ENCODE measurements at places on chromosomes 1 and 21. TPM values are rescaled to one million over a fixed set of nuclear protein-coding genes. Genes with fewer than 3 reads are reported as not detected.

- peak; percentile 55 for DNase-seq
These were observed 7.2 kb downstream of the DPYD start for GRCh38 chr1:97913506-97914139.

DNA sequence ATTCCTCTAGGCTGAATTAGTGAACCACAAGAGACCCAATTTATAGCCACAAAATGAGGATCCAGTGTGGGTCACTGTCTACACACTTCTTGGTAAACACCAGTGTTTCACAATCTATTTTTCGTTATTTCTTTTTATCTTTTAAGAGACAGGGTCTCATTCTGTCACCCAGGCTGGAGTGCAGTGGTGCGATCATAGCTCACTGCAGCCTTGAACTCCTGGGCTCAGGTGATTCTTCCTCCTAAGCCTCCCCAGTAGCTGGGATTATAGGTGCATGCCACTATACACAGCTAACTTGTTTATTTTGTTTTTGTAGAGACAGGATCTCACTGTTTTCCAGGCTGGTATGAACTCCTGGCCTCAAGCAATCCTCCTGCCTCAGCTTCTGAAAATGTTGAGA, 29.3 kb upstream of the SLC45A3 start:
- no peak for DNase-seq

- no peak for DNase-seq
These were observed 7.4 kb upstream of the AMPD1 start for GRCh38 chr1:114702737-114703136.

- DNase-seq = no peak
These were observed 51.7 kb downstream of the UBIAD1 start for GRCh38 chr1:11324567-11325165.

DNA sequence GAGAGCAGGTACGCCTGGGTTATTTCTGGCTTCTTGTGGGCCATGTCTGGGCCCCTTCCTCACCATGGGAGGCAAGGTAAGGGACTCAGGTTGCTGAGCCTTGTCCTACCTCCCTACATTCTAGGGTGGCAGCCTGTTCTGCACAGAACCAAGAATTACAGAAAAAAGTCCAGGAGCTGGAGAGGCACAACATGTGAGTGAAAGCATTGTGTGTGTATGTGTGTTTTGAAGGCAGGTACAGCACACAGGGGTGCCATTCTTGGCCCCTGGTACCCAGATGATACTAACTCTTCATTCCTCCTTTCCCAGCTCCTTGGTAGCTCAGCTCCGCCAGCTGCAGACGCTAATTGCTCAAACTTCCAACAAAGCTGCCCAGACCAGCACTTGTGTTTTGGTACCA, 4.4 kb downstream of the JTB start:
- no peak for DNase-seq

SYT2 gene
- not detected for total RNA-seq

DNA sequence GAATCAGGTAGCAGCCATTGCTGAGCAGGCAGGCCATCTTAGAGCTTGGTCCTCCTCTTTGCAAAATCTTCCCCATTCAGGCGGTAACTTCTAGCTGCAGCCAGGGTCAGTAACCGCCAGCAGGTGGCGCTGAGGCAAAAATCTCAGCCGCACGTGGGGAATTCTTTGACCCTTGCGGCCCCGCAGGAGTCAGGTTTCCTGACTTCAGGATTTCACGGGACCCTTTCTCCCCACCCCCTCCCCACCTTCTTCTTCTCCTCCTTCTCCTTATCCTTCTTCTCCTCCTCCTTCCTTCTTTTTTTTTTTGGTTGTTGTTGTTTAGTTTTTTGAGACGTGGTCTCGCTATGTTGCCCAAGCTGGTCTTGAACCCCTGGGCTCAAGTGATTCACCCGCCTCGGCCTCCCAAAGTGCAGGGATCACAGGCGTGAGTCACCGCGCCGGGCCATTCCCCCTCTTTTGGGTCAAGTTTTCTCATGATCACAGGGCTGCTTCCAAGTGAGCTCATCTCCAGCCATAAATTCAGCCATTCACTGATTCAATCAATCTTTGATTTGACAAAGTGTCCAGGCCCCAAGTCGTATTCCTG, 33.4 kb upstream of the TENT5B start:
- DNase-seq = peak; percentile 72

LHX8 gene
- not detected for total RNA-seq

CLCA4 gene
- total RNA-seq = not detected

LRRC71 gene
- 0.11 TPM for total RNA-seq

DNA sequence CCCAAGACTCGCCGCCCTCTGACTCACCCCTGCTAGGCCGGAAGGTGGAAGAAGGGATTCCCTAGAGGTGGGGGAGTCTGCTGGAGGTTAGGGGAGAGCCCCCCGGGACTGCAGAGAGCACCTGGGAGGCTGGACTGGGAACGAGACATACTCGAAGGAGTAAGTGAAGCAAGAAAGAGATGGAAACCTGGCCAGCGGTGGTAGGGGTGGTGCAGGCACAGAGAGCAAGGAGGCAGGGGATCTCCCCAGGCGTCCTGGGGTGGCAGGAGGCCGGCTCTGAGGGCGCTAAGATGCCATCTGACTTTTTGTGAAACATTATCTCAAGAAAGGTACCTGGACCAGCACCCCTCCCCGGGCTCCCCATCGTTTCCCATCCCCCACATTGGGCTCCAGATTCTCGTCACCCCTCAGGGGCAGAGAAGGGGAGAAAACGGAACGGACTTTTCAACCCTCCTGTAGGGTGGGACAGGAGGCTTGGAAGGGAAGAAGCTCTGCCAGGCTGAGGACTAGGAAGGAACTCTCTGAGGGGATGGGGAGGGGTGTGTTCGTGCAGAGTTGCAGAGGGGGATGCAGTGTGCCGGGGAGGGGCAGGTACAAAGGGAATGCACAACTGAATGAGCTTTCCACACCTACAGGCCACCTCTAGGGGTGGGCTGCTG, 708 bp downstream of the CHRNB2 start:
- no peak for DNase-seq

DNA sequence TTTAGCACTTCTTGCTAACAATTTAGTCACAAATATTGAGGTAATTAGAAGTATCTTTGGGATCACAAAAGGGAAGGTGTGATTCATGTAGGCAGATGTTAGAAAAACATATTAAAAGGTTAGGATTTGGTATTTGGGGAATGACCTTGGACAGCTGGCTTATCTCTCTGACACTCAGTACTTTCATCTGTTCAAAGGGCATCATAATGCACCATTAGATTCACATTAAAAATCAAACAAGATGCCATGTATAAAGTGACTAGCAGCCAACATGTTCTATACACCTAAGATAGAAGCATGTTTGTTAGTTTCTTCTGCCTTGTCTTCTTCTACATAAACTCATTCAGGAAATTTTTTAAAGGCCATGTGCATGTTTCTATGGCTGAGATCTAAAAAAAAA, 56.5 kb upstream of the ESRRG start:
- no peak for DNase-seq

DNA sequence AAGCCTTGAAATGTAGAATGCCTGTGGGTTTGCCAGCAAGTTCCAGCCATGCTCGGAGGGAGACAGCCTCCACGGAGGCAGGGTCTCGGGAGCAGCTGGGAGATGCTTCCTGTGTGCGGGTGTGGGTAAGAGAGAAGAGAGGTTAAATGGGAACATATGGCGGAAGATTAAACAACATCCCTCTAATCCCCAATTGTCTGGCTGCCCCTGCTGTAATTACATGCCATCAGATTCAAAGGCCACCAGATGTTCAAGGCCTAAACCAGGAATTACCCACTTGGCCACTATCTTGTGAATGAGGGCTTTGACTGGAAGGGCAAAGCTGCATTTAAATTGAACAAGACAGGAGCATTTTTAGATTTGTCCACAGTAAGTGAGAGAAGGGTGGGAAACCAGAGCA, 81.4 kb upstream of the BACE2 start:
- DNase-seq = no peak

PLA2G2D gene
- not detected for total RNA-seq

GRCh38 chr1:112538883-112539282, 30.1 kb downstream of the WNT2B start:
- no peak for DNase-seq

NBPF10 gene
- total RNA-seq = 1.4 TPM

DNA sequence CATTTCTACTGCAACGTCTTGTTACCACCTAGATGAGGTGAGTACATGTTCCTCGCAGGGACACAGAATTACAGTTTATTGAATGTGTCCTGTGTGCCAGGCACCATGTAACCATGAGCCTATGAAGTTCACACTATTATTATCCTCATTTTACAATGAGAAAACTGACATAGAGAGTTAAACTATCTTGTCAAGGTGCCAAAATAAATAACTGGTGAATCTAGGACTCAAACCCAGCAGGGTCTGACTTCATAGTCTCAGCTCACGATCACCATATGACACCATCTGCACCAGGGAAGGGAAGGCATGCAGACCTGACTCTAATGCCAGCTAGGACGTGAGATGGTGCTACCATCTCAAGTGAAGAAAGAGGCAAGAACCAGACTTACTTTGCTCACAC, 2.4 kb downstream of the SELE start:
- DNase-seq = no peak

IGSF3 gene
- 15.5 TPM for total RNA-seq

GRCh38 chr21:42056996-42057689, 14.0 kb upstream of the UMODL1 start:
- DNase-seq = peak; percentile 95
